WTC11 (cell line): ENCODE measurements at places on chromosomes 1 and 21. TPM values are rescaled to one million over a fixed set of nuclear protein-coding genes. Genes with fewer than 3 reads are reported as not detected.

DNA sequence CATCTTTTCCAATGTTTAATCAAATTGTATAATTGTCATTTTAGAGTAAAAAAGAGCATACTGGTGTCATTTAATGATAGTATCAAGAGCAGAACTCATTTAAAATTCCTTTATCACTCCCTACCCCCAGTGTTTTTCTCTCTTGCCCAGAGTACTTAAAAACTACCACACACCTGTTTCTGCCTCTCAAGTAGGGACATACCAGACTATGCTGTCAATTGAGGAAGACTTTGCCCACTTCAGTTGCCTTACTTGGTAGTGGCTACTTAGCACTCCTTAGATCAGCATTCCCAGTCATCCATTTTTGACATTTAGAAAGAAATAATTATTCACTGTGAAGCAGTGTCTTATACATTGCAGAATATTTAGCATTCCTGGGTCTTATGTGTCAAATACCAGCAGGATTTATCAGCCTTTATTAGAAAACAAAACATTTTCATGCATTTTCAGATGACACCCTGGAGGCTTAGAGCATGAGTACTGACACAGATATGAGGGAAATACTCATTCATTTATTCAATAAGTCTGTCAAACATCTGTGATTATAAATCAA, 127.5 kb upstream of the RGS1 start:
- no peak for DNase-seq

- DNase-seq: no peak
Observed at GRCh38 chr21:31845151-31845729, 27.6 kb upstream of the HUNK start.

- DNase-seq: no peak
Observed at GRCh38 chr1:22139066-22139594, 3.8 kb downstream of the WNT4 start.

DNA sequence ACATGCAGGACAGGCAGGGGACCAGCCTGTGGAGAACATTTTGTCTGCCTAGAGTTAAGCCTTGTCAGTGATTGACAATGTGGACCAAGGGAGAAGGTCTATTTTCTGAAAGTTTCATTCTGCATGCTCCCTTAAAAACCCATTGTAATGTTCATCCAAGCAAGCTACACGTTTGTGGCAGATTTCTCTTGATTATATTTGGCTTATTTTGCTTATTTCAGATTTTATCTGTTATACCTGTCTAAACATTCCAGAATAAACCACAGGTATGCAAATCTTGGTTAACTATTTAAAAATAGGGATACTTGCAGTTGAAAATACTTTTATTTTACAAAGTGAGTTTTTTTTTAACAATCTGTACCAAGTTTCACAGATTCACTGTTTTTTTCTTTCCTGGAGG, 78.2 kb upstream of the F3 start:
- no peak for DNase-seq

DNA sequence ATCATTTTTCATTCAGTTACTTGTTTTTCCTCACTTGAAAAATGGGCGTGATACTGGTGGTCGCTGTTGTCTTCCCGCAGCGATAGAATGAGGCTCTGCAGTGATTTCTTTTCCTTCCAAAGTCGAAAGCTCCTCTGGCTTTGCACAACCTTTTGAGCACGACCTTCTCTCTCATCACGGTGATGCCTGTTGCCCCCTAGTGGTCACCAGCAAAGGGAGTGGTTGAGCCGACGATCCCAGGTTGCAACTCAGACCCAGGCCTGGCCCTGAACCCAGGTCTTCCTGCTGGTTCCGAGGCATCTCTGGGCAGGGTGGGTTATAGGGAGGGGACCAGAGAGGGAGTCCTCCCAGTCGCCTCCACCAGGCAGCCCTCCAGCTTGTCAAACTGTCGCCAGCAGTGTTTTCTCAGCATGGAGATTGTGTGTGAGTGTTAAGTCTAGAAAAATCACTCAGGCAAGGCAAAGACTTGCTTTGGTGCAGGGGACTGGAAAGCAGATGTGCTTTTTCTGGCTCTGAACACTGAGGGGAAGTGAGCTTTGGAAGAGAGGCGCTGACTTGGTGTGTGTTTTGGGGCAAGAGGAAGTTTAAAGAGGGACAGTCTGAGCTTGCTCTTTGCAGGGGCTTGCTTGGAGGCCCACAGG, 285.3 kb downstream of the CAMTA1 start:
- peak; percentile 81 for DNase-seq

GRCh38 chr1:169844941-169845608, 48.6 kb downstream of the SCYL3 start:
- DNase-seq: no peak

GRCh38 chr1:160308451-160309184, 23.7 kb upstream of the PEX19 start:
- no peak for DNase-seq

The NCAM2 gene
- 0.64 to 1.6 TPM (median 0.94 TPM) in 3 replicates for total RNA-seq
